Stimulated activated CD4-positive, alpha-beta T cell treated with anti-CD3 and anti-CD28 coated beads, Interleukin-2, amount 100 ng/mL, for 4 hours (primary cell): ENCODE measurements at places on chromosomes 1 and 21.
A peak's percentile ranks its signal among the peaks of the same experiment; 100 is the strongest.

- DNase-seq: no peak
These were observed 11.1 kb downstream of the MTX1 start for GRCh38 chr1:155219592-155220031.

DNA sequence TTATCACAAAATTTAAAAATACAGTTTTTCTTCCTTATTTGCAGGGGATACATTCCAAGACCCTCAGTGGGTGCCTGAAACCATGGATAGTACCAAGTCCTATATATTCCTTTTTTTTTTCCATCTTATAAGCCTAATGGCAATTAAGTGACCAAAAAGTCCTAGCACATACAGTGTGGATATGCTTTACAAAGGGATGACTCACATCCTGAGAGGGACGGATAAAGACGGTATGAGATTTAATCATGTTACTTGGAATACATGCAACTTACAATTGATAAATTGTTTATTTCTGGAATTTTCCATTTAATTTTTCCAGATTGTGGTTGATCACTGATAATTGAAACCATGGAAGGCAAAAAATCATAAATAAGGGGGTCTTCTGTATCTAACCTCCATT, 181.2 kb upstream of the BRINP3 start:
- DNase-seq: no peak

DNA sequence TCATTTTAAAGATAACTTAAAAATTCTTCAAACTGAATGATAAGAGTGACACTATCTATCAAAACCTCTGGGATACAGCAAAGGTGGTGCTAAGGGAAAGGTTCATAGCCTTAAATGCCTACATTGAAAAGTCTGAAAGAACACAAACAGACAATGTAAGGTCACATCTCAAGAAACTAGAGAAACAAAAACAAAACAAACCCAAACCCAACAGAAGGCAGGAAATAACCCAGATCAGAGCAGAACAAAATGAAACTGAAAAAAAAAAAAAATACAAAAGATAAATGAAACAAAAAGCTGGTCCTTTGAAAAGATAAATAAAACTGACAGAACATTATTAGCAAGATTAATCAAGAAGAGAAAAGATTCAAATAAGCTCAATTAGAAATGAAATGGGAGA, 6.8 kb downstream of the ODF2L start:
- DNase-seq: no peak

DNA sequence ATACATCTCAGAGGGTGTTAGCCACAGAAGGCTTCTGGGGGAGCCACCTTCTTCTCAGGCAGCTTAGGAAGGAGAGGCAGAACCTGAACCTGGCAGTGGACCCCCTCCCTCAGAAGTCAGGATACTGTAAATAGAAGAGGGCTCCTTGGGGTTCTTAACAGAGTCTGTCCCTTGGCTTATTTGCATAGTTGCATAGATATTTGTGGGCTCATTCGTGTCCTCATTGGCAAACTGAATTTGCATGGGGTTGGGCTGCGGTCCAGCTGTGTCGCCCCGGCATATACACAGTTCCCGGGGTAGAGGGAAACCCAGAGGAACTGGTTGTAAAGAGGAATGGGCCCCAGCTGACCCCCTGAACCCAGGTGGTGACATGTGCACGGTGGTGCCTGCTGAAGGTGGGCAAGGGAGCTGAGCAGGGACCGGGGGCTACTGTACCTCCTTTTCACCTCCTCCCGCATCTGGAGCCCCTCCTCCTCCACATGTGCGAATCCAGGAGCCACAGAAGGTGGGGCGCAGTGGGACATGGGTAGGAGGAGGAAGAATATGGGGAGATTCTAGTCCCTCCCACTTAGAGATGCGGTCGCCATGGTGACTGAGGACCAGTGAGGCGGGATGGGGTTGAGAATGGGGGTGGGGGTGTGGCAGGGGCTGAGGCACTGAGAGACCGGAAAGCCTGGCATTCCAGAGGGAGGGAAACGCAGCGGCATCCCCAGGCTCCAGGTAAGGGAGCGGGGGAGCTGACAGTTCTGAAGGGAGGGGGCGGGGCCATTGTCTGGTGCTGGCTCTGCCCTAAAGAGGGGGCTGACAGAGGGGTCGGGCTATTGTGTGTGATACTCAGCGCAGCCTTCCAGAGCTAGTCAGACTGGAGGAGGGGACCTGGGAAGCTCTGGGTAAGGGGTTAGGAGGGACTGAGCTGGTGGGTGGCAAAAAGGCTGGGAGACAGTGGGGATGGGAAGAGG, 3.7 kb upstream of the SEMA4A start:
- DNase-seq: no peak

GRCh38 chr1:211490038-211490678, 1.8 kb downstream of the RD3 start:
- no peak for DNase-seq

GRCh38 chr1:45116340-45116739, 90.1 kb downstream of the ZSWIM5 start:
- no peak for DNase-seq

DNA sequence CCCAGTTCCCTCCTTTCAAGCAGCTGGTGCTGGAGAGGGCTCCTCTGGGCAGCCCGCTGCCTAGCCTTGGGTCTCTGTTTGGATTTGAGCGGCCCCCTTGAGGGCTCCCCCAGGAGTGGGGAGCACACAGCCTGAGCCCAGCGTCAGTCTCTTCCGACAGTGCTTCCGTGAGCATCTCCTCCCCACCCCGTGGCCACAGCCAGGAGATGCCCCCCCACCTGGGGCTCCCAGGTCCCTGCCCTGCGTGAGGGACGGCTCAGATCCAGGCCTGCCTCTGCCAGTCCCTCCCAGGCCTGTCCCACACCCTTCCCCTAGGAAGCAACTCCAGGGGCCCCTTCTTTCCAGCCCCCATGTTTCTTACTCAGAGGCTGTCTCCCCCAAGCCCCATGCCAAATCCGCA, 3.5 kb downstream of the SAMD11 start:
- DNase-seq: no peak

GRCh38 chr1:170241266-170241851, 95.6 kb downstream of the NTMT2 start:
- DNase-seq: no peak

DNA sequence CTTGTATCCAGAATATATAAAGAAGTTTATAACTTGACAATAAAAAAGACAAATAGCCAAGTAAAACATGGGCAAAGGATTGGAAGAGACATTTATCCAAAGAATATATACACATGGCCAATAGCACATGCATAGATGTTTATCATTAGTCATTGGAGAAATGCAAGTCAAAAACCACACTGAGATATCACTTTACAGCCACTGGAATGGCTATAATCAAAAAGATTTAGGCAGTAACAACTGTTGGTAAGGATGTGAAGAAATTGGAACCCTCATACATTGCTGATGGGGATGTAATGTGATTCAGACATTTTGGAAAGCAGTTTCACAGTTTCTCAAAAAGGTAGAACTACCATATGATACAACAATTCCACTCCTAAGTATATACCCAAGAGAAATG, 51.1 kb downstream of the SLC44A5 start:
- no peak for DNase-seq

- no peak for DNase-seq
These were observed 34.8 kb downstream of the ACOT7 start for GRCh38 chr1:6358757-6359201.

GRCh38 chr1:40898431-40898901, 36.3 kb upstream of the CITED4 start:
- no peak for DNase-seq

- DNase-seq: no peak
These were observed 866.0 kb downstream of the LTN1 start for GRCh38 chr21:28126521-28127174.

GRCh38 chr1:87833166-87833565, 504.5 kb downstream of the LMO4 start:
- no peak for DNase-seq

GRCh38 chr1:48292706-48293105, 70.2 kb downstream of the SLC5A9 start:
- no peak for DNase-seq

- DNase-seq: no peak
These were observed 315.8 kb upstream of the KAZN start for GRCh38 chr1:14282707-14283106.

DNA sequence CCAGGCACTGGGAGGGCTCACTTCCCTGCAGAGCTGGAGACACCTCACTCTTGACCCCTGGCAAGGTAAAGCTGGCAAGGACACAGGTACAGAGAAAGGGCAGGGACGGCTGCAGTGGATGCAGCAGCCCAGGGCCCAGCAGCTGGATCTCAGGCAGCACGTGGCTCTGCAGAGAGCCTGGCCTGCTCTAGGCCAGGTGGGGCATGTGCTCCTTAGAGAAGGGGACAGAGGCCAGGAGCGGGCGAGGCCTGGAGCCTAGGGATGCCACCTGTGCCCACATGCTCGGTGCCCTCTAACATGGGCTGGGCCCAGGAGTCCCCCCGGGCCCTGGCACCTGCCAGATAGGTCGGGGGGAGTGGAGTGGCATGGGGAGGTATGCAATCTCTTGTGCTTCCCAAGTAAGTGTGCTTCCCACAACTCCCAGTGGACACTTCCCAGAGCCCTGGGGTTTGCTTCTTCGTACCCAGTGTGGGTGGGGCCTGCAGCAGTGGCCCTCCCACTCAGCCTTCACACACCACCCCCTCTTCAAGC, 30.0 kb downstream of the WNT3A start:
- no peak for DNase-seq

DNA sequence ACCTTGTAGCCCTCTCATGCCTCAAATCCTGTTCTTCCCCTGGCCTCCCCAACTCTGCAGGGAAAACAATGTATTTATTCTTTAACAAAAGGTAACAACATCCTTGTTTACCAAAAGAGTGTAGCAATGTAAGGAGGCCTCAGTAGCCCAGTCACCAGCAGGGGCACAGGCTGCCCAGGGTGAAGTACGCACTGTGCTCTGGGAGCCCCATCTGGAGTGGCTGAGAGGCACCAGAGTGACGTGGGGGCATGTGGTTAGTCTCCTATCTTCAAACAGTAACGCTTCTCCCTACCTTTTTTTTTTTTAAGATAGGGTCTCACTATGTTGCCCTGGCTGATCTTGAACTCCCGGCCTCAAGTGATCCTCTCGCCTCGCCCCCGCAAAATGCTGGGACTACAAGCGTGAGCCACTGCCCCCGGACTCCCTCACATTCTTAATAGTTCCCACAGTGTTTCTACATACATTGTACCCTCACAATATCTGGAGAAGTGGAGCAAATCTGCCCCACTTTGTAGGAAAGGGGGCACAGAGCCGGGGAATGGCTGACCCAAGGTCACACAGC, 51.3 kb upstream of the ECE1 start:
- no peak for DNase-seq

DNA sequence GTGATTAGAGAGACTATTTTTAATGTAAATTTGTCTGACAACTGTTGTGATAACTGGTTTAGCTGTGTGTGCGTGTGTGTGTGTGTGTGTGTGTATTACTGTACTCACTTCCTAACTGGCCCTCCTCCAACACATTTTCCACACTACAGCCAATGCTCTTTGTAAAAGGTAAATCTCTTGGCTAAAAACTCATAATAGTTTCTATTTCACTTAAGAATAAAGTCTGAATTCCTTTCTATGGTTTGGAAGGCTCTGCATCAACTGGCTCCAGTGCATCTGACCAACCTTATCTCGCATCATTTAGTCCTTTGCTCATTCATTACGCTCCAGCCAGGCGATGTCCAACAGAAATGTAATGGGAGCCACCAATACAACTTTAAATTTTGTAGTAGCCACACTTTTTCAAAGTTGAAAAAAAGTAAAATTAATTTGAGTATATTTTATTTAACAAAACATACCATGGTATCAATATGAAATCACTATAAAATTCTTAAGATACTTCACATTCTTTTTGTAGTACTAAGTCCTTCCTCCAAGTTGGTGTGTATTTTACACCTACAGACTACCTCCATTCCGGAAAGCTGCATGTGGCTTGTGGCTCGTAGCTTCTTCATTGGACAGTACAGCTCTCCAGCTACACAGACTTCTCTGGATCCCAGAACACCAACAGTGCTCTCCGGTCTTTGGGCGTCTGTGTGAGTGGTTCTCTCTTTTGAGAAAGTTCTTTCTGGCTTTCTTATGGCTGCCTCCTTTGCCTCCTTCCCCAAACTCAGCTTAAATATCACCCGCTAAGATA, 68.9 kb downstream of the NRIP1 start:
- no peak for DNase-seq

GRCh38 chr1:154476791-154477190, 25.2 kb upstream of the TDRD10 start:
- DNase-seq: no peak

GRCh38 chr1:236750928-236751327, 44.2 kb upstream of the MTR start:
- no peak for DNase-seq

- no peak for DNase-seq
These were observed 305.4 kb downstream of the BACH1 start for GRCh38 chr21:29604076-29604475.

GRCh38 chr1:226786550-226786949, 47.5 kb upstream of the ITPKB start:
- DNase-seq: no peak

DNA sequence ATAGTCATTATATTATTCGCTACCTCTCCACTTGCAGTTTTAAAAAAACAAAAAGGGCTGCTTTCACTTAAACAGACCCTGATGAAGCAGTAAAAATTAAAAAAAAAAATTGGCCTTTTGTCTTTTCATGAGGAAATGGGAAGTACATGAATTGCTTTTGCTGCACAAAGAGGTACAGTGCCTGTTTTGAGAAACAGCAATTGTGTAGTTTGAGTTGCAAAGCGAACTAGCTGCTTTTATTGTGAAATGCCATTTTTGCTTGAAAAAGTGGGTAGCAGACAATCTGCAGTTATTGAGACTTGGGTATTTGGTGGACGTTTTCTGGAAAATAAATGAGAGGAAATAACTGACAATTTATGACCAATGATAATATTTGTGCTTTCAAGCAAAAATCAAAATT, 7.0 kb downstream of the DIP2A start:
- no peak for DNase-seq

- peak; percentile 47 for DNase-seq
These were observed 89.5 kb upstream of the CD53 start for GRCh38 chr1:110783292-110783918.

- DNase-seq: no peak
These were observed at the start of gene CHRM3 for GRCh38 chr1:239386453-239387303. CHRM3 (plus strand) TSS chr1:239386568; CDS start chr1:239907452, 520,884 bp downstream.

- no peak for DNase-seq
These were observed 34.0 kb downstream of the RASSF5 start for GRCh38 chr1:206541236-206541833.

DNA sequence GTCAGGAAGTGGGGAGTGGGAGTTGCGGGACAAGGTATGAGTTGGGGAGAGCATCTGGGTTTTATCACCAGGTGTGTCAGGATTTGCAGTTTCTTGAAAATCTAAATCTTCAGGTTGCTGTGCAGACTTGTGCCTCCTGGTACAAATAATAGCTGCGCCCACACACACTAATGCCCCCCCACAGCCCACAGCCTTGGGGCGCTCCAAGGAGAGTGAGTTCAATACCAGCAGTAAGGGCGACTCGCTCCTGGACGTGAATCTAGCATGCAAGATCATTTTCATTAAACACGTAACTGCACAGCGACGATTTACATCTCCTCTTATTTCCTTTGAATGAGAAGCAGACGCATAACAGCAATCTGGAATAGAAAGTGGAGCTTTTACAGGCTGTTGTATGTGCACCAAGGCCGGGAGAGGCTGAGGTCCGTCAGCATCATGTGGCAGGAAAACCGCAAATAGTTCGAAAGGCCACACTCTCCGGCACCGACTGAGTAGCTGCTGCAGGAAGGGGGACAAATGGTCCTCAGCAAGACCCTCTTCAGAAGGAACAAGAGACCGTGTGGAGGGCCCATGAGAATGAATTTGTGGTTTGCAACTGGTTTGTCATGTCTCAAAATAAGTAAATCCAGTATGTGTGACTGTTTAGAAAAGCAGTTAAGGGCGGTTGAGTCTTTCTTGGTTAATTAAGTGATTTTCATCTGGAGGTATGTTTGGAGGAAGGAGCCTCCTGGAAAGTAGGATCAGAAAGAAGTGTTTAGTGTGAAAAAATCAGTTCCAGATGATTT, 439.5 kb downstream of the SMYD3 start:
- DNase-seq: no peak

GRCh38 chr1:169078163-169078883, 28.2 kb upstream of the ATP1B1 start:
- no peak for DNase-seq
